CD8-positive, alpha-beta memory T cell (primary cell): ENCODE measurements at places on chromosomes 5 and 9.

GRCh38 chr5:122607818-122608217, 167.1 kb upstream of the SNX2 start:
- no peak for DNase-seq

- DNase-seq = no peak
These were observed 96.3 kb upstream of the MEF2C start for GRCh38 chr5:88979244-88979643.

- no peak for DNase-seq
These were observed 9.7 kb downstream of the CDC37L1 start for GRCh38 chr9:4689021-4689420.

DNA sequence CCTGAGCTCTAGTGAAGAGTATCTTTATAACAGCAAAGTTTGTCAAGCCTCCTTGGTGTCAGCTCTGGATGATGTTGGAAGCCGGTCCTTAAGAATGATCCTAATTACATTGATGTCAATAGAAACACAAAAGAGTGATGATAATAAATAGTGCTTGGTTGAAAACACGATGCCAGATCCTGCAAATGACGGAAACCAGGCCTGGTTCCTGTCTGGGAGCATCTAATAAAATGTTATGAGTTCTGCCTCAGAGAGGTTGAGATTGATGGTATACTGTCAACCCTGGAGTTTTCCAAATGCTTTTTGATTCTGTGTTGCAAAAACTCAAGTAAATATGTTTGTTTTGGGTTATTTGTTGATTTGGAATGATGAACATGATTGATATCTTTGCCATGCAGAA, 23.3 kb downstream of the HMHB1 start:
- DNase-seq = no peak
